Hematopoietic multipotent progenitor cell treated with erythropoietin and hydrocortisone succinate and interleukin-3 and kit ligand, for 17 days (in vitro differentiated cells): ENCODE measurements at places on chromosomes 7 and 10.

DNA sequence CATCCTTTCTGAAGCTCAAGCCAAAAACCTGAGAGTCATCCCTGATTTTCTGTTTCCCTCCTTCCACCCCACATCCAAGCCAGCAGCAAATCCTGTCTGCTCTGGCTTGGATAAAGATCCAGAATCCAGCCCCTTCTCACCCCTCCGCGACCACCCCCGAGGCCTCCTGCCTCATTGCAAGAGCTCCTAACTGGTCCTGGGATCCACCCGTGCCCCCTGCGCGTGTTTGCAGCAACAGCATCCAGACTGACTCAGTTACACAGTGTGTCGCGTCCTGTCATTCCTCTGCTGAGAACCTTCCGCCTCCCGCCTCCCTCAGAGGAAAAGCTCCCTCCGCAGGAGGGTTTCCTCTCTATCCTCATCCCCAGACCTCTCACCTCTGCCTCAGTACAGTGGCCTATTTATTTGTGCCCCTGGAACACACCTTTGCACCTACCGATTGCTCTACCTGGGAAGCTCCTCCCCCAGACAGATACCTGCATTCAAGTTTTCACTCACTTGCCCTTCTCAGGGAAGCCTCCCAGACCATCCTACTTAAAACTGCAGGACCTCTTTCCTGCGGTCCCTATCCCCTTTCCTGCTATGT lies 21.6 kb upstream of the GRID1 start:
- DNase-seq: no peak

DNA sequence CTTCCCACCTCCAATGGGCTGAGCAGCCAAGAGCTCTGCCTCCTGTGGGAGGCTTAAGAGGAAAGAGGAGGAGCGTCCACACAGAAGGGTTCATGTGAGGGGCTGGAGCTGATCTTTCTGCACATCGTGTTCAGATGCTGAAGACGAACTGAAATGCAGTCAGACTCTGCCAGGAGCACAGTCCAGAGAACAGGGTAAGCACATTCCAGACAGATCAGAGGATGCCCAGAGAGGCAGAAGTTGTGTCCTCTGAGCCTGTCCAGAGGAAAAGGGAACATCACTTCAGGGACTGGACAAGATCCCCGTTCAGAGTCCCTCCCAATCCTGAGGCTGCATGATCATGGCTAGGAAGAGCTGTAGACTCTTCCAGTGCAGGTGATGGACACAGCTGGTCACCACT lies 72.9 kb downstream of the ITIH5 start:
- DNase-seq: no peak

DNA sequence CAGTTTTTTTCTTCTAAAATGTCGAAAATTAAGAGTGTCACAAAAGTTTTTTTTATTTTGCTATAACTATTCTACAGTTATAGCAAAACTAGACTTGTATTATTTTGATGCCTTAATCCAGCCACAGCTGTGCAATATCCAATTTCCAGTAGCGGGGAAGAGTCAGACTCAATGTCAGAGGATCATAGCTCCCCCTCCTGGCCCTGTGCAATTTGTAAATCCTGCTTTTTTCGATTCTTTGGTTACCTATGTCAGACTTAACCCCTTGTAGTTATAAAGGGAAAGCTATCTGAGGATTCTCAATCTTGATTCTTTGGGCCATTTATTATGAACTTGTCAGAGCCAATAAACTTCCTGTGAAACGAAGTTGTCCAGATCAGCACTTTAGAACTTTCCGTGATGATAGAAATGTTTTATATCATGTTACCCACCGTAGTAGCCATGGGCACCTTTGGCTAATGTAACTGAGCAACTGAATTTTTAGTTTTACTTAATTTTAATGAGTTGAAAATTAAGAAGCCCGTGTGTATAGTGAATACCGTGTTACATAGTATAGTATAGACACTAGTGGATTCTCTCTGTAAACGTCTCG lies 87.7 kb upstream of the PRKCQ start:
- DNase-seq: peak; percentile 24

DNA sequence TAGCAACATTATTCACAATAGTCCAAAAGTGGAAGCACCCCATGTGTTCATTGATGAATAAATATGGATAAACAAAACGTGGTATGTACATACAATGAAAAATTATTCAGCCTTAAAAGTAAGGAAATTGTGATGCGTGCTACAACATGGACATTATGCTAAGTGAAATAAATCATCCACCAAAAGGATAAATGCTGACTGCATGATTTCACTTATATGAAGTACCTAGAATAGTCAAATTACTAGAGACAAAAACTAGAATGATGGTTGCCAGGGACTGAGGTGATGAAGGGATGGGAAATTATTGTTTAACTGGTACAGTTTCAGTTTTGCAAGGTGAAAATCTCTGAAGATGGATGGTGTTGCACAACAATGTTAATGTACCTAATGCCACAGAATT lies 56.6 kb downstream of the THSD7A start:
- DNase-seq: no peak

DNA sequence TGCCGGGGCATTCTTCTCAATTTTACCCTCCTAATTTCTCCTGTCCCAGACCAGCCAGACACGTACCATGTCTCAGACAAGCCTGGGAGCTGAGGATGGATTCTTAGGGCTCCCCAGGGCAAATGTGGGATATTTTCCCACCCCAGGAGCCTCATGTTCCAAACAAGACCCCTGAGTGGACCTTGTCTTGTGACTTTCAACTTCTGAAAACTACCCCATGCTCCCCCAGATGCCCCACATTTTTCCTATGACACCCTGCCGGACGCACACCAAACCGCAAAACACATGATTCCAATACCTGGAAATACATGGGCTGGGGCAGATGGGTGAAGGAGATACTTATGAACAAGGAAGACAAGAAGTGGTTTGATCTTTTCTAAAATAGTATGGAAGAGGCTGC lies 874 bp downstream of the GIMAP5 start:
- no peak for DNase-seq

GRCh38 chr7:20964281-20964918 lies 177.7 kb upstream of the SP8 start:
- DNase-seq: no peak

- no peak for DNase-seq
Observed at GRCh38 chr10:119349937-119350501, 142.6 kb downstream of the GRK5 start.
